ENCODE measurements at places on chromosomes 4 and X.

DNA sequence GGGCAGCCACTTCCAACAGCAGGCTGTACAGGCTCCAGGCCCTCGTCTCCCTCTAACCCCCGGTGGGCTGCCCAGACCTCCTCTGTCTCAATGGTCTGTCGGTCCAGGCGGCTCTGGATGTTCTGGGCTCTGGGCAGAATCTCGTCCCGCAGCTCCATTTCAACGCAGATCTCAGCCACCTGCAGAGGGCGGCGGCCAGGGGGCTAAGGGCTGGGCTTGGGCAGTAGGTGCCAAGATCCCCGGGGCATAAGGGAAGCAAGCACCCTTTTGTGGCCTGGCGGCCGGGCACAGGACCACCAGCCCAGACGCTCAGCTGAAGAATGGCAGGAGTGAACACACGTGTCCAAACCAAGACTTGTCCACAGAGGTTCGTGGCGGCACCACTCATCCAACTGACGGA is 9.2 kb downstream of the AVPR2 start:
- no peak for DNase-seq

DNA sequence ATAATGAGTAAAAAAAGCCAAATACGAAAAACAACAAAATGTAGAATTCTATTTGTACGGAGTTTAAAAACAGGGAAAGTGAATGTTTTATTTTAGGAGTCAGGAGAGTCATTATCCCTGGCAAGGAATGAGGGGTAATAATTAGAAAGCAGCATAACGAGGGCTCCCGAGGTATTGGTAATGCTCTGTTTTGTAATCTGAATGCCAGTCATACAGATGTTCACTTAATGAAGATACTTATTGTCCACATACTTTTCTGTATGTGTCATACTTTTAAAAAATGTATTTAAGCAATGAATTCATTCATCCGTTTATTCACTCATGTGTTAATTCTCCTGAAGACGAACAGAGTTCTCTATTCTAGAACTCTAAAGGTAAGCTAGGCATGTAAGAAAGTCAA is 87.8 kb upstream of the BMP2K start:
- DNase-seq = no peak

GRCh38 chr4:169229571-169230028 is 41.2 kb downstream of the SH3RF1 start:
- peak; percentile 93 for DNase-seq

- no peak for DNase-seq
Measured at GRCh38 chr4:100493756-100494155, 24.1 kb downstream of the EMCN start.

- peak; percentile 71 for DNase-seq
Measured at GRCh38 chrX:86047174-86047935, at the start of gene CHM. TSS of gene CHM (minus strand) at chrX:86047558. CDS start at chrX:86047532, 26 bp downstream.

GRCh38 chrX:47218920-47219815 is 687 bp downstream of the CDK16 start:
- DNase-seq = no peak

- DNase-seq = no peak
Measured at GRCh38 chr4:33381816-33382215, 2661.6 kb downstream of the PCDH7 start.

GRCh38 chrX:130915302-130915701 is 12.3 kb upstream of the ENOX2 start:
- peak; percentile 12 for DNase-seq

GRCh38 chr4:121706595-121707021 is 9.8 kb upstream of the ANXA5 start:
- no peak for DNase-seq

DNA sequence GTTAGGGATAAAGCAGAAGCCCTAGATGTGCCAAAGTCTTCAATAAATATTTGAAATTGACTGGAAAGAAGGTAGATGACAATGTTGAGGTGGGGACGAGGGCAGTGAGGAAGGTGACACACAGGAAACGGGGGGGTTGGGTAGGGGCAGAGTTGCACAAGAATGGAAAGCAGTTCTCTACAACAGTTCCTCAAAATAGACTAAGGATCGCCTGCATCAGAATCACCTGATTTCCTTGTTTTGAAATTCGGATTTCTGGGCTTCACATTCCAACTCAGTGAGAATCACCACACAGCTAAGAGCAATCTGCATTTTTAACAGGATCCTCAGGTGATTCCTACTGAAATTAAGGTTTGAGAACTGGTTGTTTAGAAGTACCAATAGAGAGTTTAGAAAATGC is 70.6 kb downstream of the ARFIP1 start:
- no peak for DNase-seq

DNA sequence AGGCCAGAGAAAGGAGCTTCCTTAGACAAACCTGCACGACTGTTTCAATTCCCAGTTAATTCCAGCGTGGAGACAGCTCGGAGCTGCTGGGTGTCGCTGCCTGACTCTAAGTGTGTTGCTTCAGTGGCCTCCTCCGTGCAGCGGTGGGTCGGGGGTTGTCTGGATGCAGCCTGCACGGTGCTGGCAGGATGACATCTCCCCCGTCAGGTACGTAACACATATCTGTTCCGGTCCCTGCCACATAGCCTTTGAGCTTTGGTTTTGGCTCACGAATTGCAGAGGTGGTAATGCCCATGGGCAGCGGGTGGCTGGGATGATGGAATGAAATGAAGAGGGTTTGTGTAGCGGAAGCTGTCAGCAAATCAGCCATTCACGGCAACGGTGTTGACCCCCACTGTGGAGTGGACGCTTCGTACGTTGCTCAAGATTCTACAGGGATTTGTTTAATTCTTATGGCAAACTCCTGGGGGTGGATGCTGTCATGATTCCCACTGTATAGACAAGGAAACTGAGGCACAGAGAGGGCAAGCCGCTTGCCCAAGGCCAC is 33.7 kb upstream of the HMX1 start:
- DNase-seq = no peak

- no peak for DNase-seq
Measured at GRCh38 chr4:5114950-5115349, 63.7 kb downstream of the STK32B start.

DNA sequence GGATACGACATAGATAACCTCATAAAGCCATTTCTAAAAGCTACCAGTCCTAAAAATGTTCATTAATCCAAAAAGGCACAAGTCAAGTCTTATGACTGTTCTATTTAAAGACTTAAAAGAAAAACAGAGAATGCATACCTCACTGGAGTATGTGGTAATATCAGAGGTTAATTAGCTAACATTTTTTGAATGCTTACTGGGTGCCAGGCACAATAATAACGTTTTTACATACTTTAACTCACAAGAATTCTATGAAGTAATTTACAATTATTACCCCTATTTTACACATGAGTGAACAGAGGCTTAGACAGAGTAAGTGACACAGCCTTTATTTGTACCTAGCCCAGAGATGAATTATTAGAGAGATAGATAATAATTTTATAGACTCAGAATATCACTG is 207.5 kb downstream of the PDGFC start:
- no peak for DNase-seq

DNA sequence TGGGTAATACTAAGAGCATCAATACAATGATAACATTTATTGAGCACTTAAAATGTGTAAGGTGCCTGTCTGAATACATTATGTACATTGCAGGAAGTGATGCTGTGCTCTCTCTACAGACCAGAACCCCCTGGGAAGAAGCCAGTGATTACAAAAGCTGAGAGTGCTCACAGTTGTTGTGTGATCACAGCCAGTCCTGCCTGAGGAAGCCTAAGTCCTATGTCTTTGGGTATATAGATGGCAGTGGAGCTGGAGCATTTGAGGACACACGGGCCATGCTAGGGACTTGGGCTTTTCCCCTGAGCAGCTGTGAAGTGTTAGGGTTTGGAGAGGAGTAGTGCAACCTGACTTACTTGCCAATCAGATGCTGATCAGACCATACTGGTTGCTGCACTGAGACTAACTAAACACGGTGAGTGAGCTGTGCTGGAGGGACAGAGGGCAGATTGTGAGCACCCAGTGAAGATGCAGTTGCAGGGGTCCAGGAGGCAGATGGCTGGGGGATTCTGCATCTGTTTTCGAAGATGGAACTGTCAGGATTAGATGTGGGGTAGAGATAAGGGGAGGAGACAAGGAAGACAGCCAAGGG is 60.8 kb upstream of the TBC1D14 start:
- DNase-seq = no peak

GRCh38 chrX:56248492-56248891 is 16.3 kb downstream of the KLF8 start:
- DNase-seq = peak; percentile 21

- no peak for DNase-seq
Measured at GRCh38 chr4:145602129-145602760, 16.9 kb upstream of the MMAA start.

GRCh38 chr4:142449771-142450373 is 396.2 kb downstream of the INPP4B start:
- DNase-seq = no peak

- no peak for DNase-seq
Measured at GRCh38 chr4:101439926-101440325, 92.6 kb upstream of the PPP3CA start.

- DNase-seq = no peak
Measured at GRCh38 chrX:124440695-124441094, 94.3 kb downstream of the SH2D1A start.

GRCh38 chr4:33625748-33626147 is 2618.6 kb downstream of the ARAP2 start:
- DNase-seq = no peak

DNA sequence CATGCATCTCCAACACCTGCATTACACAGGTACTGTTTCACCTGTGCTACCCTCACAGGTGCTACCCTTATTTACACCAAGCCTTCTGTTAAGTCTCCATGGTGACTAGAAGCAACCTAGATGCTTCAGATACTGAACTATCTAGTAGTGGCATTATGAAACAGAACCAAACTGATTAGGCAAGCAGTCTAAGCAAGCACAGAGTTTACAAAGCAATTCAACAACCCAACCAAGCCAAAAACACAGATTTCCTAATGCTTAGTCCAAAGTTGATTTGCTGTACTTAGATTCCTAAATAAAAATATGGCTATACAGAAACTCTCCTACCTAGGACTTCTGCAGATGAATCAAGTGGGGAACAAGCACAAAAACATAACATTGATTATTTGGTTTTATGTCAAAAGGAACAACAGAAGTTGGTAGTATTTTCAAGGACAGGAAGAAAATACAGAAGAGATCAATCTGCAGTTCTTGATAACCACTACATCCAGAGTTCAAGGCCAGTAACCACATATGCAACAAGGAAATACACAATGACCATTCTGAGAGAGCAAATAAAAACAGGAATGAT is 3.2 kb downstream of the TAPT1 start:
- DNase-seq = no peak

- DNase-seq = no peak
Measured at GRCh38 chr4:107060388-107060787, 24.3 kb upstream of the DKK2 start.

GRCh38 chrX:2781226-2781571 is 29.4 kb downstream of the XG start:
- no peak for DNase-seq

DNA sequence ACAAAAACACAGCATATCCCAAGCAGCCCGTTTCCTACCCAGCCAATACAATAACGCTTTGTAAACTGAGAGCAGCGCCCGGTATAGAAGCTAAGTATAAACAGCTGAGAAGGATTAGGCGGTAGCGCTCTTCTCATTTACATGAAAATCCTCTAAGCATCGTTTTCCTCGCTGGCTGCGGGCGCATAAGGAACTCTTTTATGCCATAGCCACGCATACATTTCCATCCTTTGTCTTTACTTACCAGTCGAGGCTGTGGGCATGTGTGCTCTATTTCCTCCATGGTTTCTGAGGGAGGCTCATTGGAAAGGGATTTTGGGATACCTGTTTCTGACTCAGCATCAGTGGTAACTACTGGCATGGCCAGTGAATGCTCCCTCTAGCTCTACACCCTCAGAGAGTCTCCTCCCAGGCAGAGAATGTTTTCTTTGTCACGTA is 383 bp downstream of the PCYT1B start:
- no peak for DNase-seq
